ENCODE measurements at places on chromosomes 12 and 14. TPM values are rescaled to one million over a fixed set of nuclear protein-coding genes. Genes with fewer than 3 reads are reported as not detected.

The LRRC43 gene
- 13.4 TPM for total RNA-seq

The PIWIL1 gene
- not detected for total RNA-seq

The CELA1 gene
- total RNA-seq, result not detected

The EFS gene
- total RNA-seq, result 10.2 TPM

The SOS2 gene
- total RNA-seq, result 23.3 TPM

The SMIM41 gene
- 5.0 TPM for total RNA-seq

The HCAR2 gene
- total RNA-seq, result 26.5 TPM

DNA sequence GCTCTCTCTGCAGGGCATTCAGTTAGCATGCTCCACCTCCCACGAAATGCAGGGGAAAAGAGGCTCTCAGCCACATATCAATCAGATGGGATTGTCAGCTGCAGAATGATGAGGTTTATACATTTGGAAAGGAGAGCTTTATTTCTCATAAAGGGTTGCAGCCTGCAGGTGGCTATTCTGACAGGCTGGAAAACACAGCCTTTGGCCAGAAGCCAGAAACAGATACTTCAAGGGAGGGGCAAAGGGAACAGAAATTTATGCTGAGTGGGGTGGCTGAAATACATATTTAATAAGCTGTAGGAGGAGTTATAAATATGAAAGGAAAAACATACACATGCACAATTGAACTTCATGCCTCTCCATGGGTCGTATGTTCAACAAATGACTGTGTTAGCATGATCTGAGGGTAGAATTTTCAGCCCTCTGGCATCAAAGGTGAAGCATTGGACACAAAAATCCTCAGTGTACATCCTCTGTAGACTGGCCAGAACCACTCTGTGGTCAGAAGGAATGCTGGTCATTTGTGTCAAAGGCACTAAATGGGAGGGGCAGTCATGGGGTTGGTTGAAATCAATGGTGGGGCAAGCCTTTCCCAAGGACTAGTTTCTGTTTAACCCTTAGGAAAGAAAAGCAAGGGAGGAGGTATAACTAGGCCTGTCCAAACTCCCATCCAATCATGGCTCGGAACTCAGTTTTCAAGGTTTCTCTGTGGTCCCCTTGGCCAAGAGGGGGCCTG lies 62.4 kb downstream of the TMX1 start:
- DNase-seq, result no peak
- H3K27ac ChIP-seq, result no peak overlapping the region
- no peaks in the 10 kb centered on the region for H3K4me1 ChIP-seq

- H3K36me3 ChIP-seq, result no peaks in the 10 kb centered on the region
- no peak overlapping the region for H3K4me3 ChIP-seq
- no peaks in the 10 kb centered on the region for H3K27me3 ChIP-seq
- no peak overlapping the region for H3K27ac ChIP-seq
- no peak for DNase-seq
These were observed 56.0 kb downstream of the TTC9 start for GRCh38 chr14:70697701-70698100.

GRCh38 chr12:72273499-72273837 lies 1.3 kb downstream of the TRHDE start:
- no peaks in the 10 kb centered on the region for H3K36me3 ChIP-seq
- peak overlapping the region; percentile 47 for H3K4me3 ChIP-seq
- peak overlapping the region; percentile 68 for H3K27ac ChIP-seq
- no peak for DNase-seq
- H3K4me1 ChIP-seq, result peaks cover 11% of the 10 kb centered on the region
- peaks cover 18% of the 10 kb centered on the region for H3K27me3 ChIP-seq

DNA sequence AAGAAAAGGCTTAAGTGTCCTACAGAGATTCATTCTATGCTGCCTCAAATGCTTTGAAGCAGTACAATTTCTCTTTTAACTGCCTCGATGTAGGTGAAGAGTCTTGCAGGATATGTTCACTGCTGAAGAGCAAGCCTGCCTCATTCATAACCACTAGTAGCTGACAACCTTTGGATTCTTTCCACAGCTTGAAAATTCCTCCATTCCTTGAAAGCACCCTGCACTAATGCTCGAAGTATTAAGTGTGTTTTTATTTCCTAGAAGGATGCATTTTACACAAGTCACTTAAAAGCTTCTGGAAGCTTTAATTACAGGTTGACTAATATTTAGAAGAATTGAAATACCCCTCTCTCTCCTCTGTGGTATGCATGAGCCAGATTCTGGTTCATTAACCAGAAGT lies 429.4 kb downstream of the DIO2 start:
- H3K27ac ChIP-seq, result no peak overlapping the region
- no peaks in the 10 kb centered on the region for H3K4me1 ChIP-seq
- no peak for DNase-seq
- no peaks in the 10 kb centered on the region for H3K27me3 ChIP-seq

DNA sequence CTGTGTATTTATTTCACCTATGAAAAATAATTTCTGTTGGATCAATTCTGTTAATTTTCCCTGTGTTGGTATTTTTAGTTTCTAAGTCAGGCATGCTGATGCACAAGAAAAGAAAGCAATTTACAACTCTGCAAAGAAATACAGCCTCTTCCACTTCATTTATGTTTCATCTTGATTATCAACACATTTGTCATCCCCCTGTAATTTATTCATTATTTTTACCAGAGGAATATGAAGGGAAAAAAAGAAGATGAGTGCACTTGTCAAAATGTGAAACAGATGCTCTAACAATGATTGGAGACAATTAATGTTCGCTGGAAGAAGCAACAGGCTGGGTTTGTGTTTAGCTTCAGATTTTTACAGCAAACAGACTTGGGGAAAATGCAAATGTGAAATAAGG lies 958.5 kb upstream of the SEL1L start:
- H3K4me1 ChIP-seq, result no peaks in the 10 kb centered on the region
- no peaks in the 10 kb centered on the region for H3K27me3 ChIP-seq
- no peaks in the 10 kb centered on the region for H3K36me3 ChIP-seq

DNA sequence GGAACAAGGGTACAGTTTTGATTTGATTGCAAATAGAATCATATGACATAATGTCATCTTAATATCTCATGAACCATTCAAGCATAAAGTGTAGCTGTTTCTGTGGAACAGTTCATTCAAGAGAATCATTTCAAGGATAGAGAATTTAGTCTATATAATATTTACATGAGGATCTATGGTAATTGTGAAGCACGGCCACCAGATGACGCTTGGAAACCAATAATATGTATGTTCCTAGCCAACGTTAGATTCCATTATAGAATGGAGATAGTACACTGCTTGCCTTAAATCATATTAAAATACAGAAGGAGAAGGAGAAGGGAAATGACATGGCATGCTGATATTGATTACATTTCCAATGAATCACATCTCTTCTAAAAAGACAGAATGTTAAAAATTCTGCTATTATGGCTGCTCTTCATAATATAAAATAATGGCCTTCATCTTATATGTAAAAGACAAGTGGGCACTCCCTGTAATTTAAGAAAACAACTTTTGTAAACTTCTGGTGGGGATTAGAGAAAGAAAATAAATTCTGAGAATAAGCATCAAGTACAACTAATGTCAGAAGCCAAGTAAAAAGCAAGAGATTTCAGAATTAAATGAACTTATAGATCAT lies 351.0 kb downstream of the NAV3 start:
- no peak overlapping the region for H3K4me3 ChIP-seq
- no peak overlapping the region for H3K27ac ChIP-seq
- no peaks in the 10 kb centered on the region for H3K36me3 ChIP-seq
- DNase-seq, result no peak
- no peaks in the 10 kb centered on the region for H3K27me3 ChIP-seq
- no peaks in the 10 kb centered on the region for H3K4me1 ChIP-seq

- H3K27me3 ChIP-seq, result no peaks in the 10 kb centered on the region
- peaks cover 73% of the 10 kb centered on the region for H3K36me3 ChIP-seq
- DNase-seq, result no peak
- peaks cover 5% of the 10 kb centered on the region for H3K4me1 ChIP-seq
- no peak overlapping the region for H3K4me3 ChIP-seq
- no peak overlapping the region for H3K27ac ChIP-seq
These were observed 54.3 kb downstream of the ZFYVE26 start for GRCh38 chr14:67762051-67762450.

DNA sequence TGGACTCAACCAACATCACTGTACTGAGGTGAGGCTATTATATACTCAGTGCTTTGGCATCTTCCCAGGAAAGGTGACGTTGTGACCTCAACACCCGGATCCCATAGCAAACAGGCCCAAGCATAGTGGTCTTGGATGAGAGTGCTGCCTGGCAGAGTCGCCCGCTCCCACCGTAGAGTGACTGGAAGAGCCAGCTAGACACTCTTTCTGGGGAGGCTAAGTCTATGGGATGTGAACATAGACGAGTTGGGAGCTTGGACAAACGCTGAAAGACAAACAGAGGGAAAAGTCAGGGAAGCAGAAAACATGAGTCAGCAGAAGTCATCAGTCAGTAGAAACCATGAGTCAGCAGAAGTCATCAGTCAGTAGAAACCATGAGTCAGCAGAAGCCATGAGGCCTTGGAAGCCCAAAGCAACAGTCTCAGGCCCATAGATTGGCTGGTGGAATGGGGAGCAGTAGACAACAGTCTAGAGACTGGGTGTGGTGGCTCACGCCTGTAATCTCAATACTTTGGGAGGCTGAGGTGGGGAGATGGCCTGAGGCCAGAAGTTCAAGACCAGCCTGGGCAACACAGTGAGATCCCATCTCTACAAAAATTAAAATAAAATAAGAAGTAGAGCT lies 66.4 kb upstream of the MAP1LC3B2 start:
- no peaks in the 10 kb centered on the region for H3K36me3 ChIP-seq
- H3K4me1 ChIP-seq, result no peaks in the 10 kb centered on the region
- no peak overlapping the region for H3K27ac ChIP-seq
- H3K27me3 ChIP-seq, result no peaks in the 10 kb centered on the region
- no peak for DNase-seq
- H3K4me3 ChIP-seq, result no peak overlapping the region

GRCh38 chr12:3034067-3034750 lies 43.0 kb upstream of the TSPAN9 start:
- H3K4me3 ChIP-seq, result no peak overlapping the region
- H3K27me3 ChIP-seq, result no peaks in the 10 kb centered on the region
- H3K36me3 ChIP-seq, result peaks cover 3% of the 10 kb centered on the region
- H3K27ac ChIP-seq, result no peak overlapping the region
- peaks cover 3% of the 10 kb centered on the region for H3K4me1 ChIP-seq
- DNase-seq, result no peak

- H3K4me1 ChIP-seq, result peaks cover 18% of the 10 kb centered on the region
- no peaks in the 10 kb centered on the region for H3K27me3 ChIP-seq
- no peak overlapping the region for H3K27ac ChIP-seq
These were observed 50.7 kb upstream of the MAP1LC3B2 start for GRCh38 chr12:116508145-116509121.

DNA sequence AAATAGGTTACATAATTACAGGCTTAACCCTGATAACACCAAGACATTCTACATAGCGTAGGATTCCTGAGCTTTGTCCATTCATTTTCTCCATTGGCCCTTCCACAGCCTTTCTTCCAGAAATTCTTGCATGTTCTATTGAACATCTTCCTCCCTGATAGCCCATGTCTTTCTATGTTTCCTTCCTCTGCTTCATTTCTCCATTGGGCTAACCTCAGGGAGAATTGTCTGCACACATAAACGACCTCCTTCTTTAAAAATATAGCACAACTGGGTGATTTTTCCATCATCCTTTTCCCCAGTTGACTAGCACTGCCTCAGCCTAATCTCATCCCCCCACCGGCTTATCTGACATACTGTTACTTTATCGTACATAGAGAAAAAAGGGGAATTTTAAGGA lies 11.2 kb downstream of the DIO2 start:
- no peaks in the 10 kb centered on the region for H3K27me3 ChIP-seq
- H3K27ac ChIP-seq, result no peak overlapping the region
- no peak overlapping the region for H3K4me3 ChIP-seq
- no peaks in the 10 kb centered on the region for H3K4me1 ChIP-seq

DNA sequence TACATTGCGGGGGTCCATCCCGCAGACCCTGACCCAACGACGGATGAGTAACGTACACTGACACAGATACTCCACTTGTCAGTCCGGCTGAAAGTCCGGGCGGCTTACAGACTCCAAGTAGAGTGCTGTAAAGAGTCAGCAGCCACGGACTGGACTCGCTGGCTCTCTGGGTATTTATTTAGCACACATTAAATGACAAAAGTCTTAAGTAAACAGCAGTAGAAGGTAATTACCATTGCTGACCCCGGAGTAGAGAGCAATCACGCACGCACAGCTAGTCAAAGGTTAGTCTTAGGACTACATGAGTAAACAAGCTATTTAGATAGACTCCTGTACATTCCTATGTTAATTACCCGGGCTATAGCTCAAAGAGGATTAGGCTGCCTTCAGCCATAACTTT lies 780.9 kb downstream of the RPS29 start:
- DNase-seq, result no peak
- H3K4me3 ChIP-seq, result no peak overlapping the region
- no peaks in the 10 kb centered on the region for H3K4me1 ChIP-seq
- H3K36me3 ChIP-seq, result no peaks in the 10 kb centered on the region
- no peak overlapping the region for H3K27ac ChIP-seq

DNA sequence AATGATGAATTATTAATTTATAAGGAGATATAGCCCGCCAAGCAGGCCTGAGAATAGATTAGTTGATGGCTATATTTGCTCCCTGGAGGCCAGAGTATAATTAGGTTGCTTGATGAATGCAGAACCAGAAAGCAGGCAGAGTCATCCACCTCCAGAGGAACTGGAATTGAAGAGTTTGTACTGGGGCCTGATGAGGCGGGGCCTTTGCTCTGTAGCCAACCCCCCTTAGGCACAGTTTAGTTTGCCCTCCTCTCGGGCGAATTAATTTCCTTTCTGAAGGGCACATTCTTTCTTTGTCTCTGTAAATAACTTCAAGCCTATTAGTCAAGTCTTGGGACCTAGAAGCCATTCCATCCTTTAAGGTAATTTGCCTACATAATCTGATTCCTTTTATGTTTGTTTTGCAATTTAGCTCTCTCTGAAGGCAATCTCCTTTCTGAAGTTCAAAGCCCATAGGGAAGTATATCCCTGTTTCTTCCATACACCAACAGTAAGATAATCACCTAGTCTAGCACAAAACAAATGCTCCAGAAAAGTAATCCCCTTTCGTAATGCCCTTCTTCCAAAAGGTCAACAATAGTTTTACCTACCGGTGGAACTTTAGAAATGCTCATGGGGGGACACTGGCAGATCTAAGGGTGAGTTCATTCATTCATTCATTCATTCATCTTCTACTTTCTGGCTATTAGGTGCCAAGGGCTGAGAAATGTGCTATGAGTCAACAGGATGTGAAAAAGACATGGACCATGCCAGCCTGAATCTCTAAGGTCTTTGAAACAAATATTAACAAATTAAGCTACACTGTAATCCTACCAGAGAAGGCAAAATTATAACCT lies 84.8 kb upstream of the NUDT4 start:
- H3K27me3 ChIP-seq, result no peaks in the 10 kb centered on the region
- DNase-seq, result no peak
- no peak overlapping the region for H3K27ac ChIP-seq
- H3K4me3 ChIP-seq, result no peak overlapping the region
- no peaks in the 10 kb centered on the region for H3K4me1 ChIP-seq

DNA sequence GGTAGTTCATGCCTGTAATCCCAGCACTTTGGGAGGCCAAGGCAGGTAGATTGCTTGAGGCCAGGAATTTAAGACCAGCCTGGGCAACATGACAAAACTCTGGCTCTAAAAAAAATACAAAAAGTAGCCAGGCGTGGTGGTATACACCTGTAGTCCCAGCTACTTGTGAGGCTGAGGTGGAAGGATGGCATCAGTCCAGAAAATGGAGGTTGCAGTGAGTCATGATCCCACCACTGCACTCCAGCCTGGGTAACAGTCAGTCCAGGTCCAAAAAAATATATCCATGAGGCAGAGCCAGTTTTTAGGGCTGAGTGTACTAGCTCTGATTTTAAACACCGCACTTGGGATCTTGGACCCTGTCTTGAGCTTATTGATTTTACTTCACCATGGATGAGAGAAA lies 30.6 kb upstream of the FICD start:
- H3K4me1 ChIP-seq, result no peaks in the 10 kb centered on the region
- DNase-seq, result no peak
- H3K4me3 ChIP-seq, result no peak overlapping the region
- no peaks in the 10 kb centered on the region for H3K36me3 ChIP-seq

GRCh38 chr12:95574799-95575452 lies 23.6 kb upstream of the USP44 start:
- no peak overlapping the region for H3K27ac ChIP-seq
- H3K36me3 ChIP-seq, result no peaks in the 10 kb centered on the region
- H3K4me1 ChIP-seq, result no peaks in the 10 kb centered on the region
